ENCODE measurements at places on chromosomes 16 and 17. TPM values are rescaled to one million over a fixed set of nuclear protein-coding genes. Genes with fewer than 3 reads are reported as not detected.

DNA sequence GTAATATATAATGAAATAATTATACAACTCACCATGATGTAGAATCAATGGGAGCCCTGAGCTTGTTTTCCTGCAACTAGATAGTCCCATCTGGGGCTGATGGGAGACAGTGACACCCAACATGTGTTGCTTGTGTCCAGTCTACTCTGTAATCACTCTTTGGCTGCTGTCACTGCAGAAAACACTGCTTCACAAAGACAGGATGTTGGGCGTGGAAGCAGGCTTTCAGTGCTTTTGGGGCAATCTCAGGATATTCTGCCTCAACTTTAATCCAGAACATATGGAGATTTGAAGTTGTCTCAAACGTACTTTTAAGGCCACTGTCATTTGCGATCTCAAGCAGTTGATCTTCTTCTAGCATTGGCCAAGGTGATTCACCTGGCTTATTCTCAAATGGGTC is 94.9 kb downstream of the CYTH1 start:
- no peak for DNase-seq

- no peak for DNase-seq
Observed at GRCh38 chr17:46917041-46917440, 5.9 kb upstream of the GOSR2 start.

DNA sequence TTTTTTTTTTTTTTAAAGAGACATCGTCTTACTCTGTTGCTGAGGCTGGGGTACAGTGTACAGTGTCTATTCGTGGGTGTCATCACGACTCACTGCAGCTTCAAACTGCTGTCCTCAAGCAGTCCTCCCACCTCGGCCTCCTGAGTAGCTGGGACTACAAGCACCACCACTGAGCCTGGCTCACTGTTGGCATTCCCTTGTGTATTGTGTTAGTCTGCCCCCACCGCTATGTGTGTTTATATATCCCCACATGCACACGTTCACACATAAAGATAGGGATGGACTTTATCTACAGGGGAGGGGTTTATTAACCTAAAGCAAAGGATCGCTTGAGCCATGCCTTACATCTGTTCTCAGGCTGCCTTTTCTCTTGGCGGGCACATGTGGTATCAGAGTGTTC is 63.8 kb downstream of the SEC14L1 start:
- DNase-seq = no peak

- DNase-seq = no peak
Observed at GRCh38 chr17:27404676-27405075, 51.6 kb upstream of the KSR1 start.

DNA sequence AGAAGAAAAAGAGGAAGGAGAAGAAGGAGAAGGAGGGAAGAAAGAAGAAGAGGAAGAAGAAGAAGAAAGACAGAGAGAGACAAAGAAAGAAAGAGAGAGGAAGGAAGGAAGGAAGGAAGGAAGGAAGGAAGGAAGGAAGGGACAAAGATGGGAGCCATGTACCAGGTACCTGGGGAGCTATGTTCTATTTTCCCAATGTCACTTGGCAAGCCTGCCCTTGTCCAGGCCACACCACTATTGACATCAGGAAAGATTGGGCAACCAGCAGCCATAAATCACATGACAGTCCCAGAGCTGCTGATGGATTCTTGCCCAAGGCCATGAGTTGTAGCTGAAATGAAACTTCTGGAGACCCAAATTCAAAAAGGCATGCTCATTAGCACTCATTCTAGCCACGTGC is 2.7 kb upstream of the CES1 start:
- DNase-seq = peak; percentile 3

DNA sequence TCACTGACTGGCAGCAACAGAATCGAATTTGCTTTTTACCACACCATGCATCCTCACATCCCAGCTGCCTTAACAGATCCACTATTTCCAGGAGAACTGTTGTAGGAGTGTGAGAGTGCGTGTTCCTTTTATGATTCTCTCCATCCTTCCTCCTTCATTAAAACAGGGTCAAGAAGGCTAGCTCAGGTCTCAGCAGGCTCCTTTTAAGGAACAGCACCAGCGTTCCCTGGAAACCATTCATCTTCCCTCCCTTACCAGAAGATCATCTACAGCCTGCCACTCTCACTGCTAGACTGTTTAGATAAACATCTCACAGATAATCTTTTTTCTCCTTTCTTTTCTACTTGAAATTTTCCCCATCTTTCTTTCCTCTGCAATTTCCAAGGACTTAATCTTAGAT is 1531.9 kb upstream of the CDH8 start:
- DNase-seq = no peak

- no peak for DNase-seq
Observed at GRCh38 chr17:33640629-33641028, 347.5 kb upstream of the ASIC2 start.

DNA sequence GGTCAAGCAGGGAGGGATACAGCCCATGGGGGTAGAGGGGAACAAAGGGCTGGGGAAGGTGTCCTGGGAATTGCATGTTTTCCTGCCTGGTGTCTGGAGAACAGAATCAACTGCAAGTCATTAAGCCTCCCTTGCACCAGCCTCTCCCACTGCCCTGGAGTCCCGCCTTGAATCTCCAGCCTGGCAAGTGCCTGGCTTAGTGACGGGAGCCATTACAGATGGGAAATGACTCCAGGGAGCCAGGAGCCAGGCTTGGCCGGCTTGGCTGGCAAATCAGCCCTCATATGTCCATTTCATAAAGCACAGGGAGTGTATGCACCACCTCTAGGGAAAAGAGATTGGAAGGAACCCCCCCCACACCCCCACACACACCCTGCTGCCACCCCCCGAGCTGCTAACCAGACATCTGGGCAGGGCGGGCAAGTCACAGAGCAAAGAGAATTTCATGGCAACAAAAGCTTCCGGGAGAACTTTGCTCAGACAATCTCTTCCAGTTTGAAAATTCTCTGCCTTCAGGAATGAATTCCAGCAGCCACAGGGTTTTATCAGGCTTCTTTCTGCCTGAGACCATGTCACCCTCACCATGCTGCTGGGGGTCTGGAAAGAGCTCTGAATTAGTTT is 127.7 kb downstream of the NTN1 start:
- DNase-seq = no peak

DNA sequence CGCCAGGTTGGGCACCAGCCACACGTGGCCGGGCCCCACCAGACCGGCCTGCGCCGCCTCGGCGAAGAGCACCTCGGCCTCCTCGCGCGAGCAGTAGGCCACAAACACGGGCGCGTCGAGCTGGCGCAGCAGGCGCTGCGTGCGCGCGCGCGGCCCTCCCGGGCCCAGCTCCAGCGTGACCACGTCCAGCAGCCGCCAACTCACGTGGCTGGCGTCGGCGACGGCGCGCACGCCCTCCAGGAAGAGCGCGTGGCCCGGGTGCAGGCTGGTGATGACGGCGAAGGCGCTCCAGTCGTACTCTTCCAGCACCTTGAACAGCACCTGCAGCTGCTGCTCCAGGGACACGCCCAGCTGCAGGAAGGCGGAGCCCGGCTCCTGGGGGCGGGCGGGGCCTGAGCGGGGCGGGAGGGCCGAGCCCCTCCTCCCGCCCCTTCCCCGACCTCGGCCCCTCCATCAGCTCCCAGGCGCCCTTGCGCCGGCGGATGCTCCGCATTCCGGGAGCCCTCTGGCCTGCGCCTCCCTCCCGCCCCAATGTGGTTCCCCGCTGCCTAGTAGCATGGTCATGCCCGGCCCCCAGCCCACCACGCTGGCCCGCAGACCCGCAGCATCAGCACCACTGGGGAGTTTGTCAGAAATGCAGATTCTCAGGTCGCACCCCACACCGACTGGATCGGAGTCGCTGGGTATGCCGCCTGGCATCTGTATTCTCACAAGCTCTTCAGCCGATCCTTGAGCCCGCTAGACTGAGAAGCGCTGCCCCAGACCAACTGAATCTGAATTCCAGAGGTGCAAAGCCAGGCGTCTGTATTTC is 7.2 kb downstream of the GRIN2C start:
- DNase-seq = no peak

- DNase-seq = peak; percentile 51
Observed at GRCh38 chr16:2350500-2350899, 10.0 kb upstream of the ABCA3 start.

GRCh38 chr17:29240477-29240876 is 6.2 kb upstream of the CRYBA1 start:
- DNase-seq = no peak

DNA sequence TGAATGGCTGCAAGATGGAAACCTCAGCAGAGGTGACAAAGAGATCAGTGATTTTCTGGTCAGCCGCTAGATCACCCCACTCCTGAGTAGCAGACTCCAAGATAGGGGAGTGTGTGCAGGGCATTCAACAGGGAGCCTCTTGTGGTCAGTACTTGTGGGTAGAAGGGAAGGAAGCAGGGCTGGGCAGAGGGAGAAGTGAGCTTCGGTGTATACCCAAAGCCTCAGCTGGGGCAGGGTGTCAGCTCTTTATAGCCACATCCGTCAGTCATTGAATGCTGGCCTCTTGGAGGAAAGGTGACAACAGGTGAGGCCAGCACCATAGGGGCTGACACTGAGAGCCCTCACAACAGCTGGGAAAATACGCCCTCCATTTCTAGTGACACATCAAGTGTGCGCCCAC is 2.2 kb upstream of the SLC12A3 start:
- no peak for DNase-seq

DNA sequence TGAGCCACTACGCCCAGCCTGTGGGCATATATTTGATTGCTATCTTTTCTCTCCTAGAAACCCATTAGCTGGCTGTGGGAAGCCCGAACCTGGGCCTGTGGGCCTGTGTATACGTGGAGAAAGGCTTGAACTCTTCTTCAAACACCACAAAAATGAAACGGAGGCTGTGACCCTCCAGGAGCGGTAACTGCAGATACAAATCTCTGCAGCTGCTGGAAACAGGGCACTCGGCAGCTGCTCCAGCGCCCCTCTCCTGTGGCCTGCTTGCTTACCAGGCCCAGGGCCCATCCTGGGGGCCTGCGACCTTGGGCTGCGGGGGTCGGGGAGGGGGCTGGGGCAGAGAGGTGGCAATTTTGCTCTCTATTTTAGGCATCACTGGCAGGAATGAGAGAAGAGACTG is 28.0 kb upstream of the MTSS2 start:
- DNase-seq = no peak

DNA sequence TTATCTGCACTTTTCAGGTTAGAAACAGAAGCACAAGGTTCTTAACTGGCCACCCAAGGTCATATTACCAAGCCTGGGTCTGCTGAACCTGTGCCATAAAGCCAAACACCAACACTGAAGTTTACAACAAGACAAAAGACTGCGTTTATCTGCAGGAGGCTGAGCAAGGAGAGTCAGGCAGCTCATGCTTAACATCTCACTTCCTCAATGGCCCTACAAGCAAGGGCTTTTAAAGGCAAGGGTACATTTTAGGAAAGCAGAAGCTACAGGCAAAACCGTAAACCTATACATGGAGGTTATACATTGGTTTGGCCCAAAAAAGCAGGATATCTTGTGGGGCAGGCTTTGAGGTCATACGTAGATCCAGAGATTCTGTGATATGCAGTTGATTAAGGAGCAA is 91.2 kb downstream of the GNAO1 start:
- DNase-seq = no peak

GRCh38 chr17:21679256-21680146 is 12.8 kb upstream of the KCNJ18 start:
- DNase-seq = no peak

DNA sequence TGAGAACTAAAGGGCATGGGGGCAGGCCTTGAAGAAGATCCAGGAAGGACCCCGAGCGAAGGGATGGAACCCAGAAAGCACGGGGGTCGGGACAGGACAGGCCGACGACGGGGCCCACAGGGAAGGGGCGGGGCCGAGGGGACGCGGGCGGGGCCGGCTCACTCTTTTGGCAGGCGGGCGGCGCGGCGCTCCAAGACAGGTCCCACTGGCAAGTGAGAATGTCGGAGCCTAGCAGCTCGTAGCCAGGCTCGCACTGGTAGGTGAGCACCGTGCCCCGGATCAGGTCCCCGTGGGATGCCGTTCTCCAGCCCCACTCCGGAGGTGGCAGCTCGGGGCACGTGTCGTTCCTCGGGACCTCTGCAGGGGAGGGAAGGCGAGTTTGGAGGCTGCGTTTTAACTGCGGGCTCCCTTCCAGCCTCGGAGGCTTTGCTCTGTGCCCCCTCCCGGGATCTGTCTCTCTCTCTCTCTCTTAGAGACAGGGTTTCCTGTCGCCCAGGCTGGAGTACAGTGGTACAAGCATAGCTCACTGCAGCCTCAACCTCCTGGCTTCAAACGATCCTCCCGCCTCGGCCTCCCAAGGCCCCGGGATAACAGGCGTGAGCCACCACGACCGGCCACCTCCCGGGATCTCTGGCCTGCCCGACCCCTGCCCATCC is 13.7 kb upstream of the CDIPT start:
- DNase-seq = no peak

DNA sequence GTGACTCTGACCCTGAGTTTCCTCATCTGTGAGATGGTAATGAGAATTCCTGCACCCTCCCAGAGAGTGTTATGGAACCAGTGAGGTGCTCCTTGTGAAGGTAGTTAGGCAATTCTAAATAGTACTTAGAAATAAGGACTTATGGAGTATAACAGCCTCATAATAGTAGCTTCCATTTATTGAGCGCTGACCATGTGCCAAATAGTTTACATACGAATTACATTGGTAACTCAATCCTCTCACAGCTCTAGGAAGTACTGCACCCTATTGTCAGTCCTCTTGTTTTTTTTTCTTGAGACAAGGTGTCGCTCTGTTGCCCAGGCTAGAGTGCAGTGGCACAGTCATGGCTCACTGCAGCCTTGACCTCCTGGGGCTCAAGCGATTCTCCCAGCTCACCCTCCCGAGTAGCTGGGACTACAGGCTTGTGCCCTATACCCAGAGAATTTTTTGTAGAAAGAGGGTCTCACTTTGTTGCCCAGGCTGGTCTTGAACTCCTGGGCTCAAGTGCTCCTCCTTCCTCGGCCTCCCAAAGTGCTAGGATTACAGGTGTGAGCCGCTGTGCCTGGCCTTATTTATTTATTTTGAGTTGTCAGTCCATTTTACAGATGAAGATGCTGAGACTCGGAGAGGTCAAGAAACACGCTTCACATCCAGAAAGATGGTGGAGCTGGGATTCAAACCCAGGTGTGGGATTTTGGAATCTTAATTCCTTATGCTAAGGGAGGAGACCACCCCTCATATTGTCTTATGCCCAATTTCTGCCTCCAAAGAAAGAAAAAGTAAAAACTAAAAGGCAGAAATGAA is 2.9 kb downstream of the TNS4 start:
- DNase-seq = no peak

- no peak for DNase-seq
Observed at GRCh38 chr17:67312265-67312664, 54.1 kb downstream of the PSMD12 start.

- DNase-seq = no peak
Observed at GRCh38 chr17:44014133-44014436, 678 bp downstream of the TMEM101 start.

The CCL11 gene
- total RNA-seq = not detected

The PLEKHG4 gene
- 13.3 TPM for total RNA-seq

The MGAT5B gene
- 0.74 TPM for total RNA-seq

The SLFN14 gene
- total RNA-seq = not detected

The UNC13D gene
- 0.54 TPM for total RNA-seq

The KCNJ2 gene
- 1.4 TPM for total RNA-seq

The PYY gene
- not detected for total RNA-seq
